Activated CD8-positive, alpha-beta T cell treated with anti-CD3 and anti-CD28 coated beads, Interleukin-2, amount 10 ng/mL, durations not matched to agents 7 days and 5 days (primary cell): ENCODE measurements at places on chromosomes 4 and X. TPM values are rescaled to one million over a fixed set of nuclear protein-coding genes. Genes with fewer than 3 reads are reported as not detected.
A peak's percentile ranks its signal among the peaks of the same experiment; 100 is the strongest.

DNA sequence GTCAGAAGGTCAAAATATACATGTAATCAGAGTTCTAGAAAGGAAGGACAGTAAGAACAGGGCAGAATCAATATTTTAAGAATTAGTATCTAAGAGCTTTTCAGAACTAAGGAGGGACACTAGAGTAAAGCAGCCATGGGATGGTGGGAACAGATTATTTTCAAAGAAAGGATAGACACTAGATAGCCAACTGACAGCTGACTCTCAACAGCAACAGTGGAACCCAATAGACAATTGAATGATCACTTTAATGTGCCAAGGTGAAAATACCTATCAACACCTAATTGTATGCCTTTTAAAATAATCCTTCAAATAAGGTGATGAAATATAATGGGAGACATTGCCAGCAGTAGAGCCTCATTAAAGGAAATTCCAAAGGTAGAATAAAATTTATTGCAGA, 26.5 kb upstream of the CCDC160 start:
- no peaks in the 10 kb centered on the region for H3K27me3 ChIP-seq
- H3K4me1 ChIP-seq, result no peaks in the 10 kb centered on the region
- DNase-seq, result no peak
- no peak overlapping the region for H3K4me3 ChIP-seq
- H3K36me3 ChIP-seq, result no peaks in the 10 kb centered on the region
- no peak overlapping the region for H3K27ac ChIP-seq

The SUPT20HL2 gene
- total RNA-seq, result not detected

- H3K27ac ChIP-seq, result no peak overlapping the region
- no peaks in the 10 kb centered on the region for H3K36me3 ChIP-seq
- no peaks in the 10 kb centered on the region for H3K4me1 ChIP-seq
- H3K4me3 ChIP-seq, result no peak overlapping the region
- peak; percentile 25 for DNase-seq
- H3K27me3 ChIP-seq, result no peaks in the 10 kb centered on the region
Observed at GRCh38 chr4:22434895-22435294, 81.0 kb downstream of the ADGRA3 start.

DNA sequence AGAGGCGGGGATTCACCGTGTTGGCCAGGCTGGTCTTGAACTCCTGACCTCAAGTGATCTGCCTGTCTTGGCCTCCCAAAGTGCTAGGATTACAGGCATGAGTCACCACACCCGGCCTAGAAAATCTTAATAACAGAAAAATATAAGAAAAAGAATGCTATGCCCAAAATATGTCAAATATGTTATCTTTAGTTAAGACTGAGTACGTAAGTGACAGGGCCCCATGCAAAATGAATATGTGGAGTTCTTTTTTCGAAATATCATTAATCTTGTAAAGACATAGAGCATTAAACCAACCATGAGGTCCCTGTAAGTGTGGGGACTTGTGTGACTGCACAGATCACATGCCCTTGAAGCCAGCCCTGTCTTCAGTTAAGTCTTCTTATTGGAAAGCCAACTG, 8.9 kb upstream of the ZNF518B start:
- H3K27me3 ChIP-seq, result peaks cover 33% of the 10 kb centered on the region
- DNase-seq, result no peak
- H3K36me3 ChIP-seq, result no peaks in the 10 kb centered on the region
- H3K4me3 ChIP-seq, result no peak overlapping the region
- H3K4me1 ChIP-seq, result peaks cover 7% of the 10 kb centered on the region

GRCh38 chrX:50805276-50805675, 8.7 kb downstream of the SHROOM4 start:
- H3K27me3 ChIP-seq, result peaks cover 2% of the 10 kb centered on the region
- H3K4me1 ChIP-seq, result no peaks in the 10 kb centered on the region
- no peak overlapping the region for H3K4me3 ChIP-seq
- no peak overlapping the region for H3K27ac ChIP-seq
- H3K36me3 ChIP-seq, result no peaks in the 10 kb centered on the region
- DNase-seq, result no peak

GRCh38 chr4:26458157-26458561, 32.1 kb downstream of the CCKAR start:
- peaks cover 20% of the 10 kb centered on the region for H3K4me1 ChIP-seq
- peak overlapping the region; percentile 34 for H3K4me3 ChIP-seq
- peak; percentile 42 for DNase-seq
- peak overlapping the region; percentile 53 for H3K27ac ChIP-seq
- no peaks in the 10 kb centered on the region for H3K36me3 ChIP-seq

- peaks cover 12% of the 10 kb centered on the region for H3K27me3 ChIP-seq
- no peak overlapping the region for H3K4me3 ChIP-seq
- H3K27ac ChIP-seq, result no peak overlapping the region
Observed at GRCh38 chrX:139192386-139192961, 338.1 kb upstream of the F9 start.

The CABS1 gene
- not detected for total RNA-seq

DNA sequence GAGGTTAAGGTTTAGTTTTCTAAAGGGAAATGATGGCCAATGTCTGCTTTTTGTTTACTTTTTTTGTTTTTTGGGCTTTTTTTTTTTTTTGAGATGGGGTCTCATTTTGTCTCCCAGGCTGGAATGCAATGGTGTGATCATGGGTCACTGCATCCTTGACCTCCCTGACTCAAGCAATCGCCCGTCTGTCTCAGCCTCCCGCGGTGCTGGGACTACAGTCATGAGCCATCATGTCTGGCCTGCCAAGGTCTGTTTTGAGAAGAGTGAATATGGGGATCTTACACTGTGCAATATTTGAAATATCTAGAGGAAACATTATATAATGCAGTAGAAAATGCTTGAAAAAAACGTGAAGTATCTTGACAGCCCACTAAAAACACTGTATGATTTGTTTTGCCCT, 162.5 kb downstream of the GASK1B start:
- DNase-seq, result no peak

DNA sequence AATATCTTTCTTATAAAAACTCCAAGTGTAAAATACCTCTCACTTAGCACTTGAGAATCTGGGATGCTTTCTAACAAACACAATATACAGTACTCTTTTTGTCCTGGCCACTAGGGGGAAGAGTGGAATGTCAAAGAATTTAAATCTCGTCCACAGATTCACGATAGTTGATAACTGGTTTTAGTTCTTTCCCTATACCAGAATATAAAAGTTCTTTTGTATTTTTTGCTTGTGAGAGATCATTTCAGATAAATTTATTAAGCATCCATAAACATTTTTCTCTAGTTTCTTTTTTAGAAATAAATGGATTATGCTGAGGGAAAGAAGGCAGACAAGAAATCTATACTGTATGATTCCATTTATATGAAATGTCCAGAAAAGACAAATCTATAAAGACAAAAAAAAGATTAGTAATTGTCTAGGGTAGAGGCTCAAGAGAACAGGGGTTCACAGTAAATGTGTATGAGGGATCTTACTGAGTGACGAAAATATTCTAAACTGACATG, 50.4 kb downstream of the MGARP start:
- DNase-seq, result no peak
- no peaks in the 10 kb centered on the region for H3K27me3 ChIP-seq
- no peak overlapping the region for H3K27ac ChIP-seq
- no peaks in the 10 kb centered on the region for H3K36me3 ChIP-seq
- H3K4me1 ChIP-seq, result peaks cover 2% of the 10 kb centered on the region
- H3K4me3 ChIP-seq, result no peak overlapping the region

GRCh38 chr4:80202190-80202711, 4.9 kb downstream of the PRDM8 start:
- peaks cover 29% of the 10 kb centered on the region for H3K27me3 ChIP-seq
- H3K36me3 ChIP-seq, result peaks cover 17% of the 10 kb centered on the region
- H3K4me1 ChIP-seq, result peaks cover 24% of the 10 kb centered on the region
- H3K27ac ChIP-seq, result peak overlapping the region; percentile 54

DNA sequence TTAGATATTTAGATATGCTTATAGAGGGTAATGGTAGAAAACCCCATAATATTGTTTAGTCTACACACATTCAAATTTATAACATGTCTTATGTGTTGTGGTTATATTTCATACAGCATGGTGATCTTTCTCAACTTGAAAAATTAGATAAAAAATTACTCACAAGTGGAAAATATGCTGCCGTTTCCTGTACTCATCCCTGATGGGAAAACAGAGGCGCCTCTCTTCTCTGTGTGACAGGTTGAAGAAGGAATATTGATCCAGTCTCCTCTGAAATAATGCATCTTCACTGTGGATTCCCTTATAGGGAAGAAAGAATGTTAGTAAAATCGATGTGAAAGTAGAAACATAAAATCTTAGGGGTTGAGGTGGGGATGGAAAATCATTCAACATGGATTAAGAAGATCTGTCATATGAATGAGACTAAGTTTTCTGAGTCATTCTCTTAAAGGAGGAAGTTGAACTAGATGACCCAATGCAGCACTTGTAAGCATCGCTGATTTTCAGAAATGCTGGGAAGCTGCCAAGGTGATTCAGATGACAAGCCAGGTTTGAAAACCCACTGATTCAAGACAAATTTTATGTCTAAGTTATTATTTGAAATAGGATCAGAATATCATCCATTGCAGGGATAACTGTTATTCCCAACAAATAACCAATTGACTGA, 70.7 kb downstream of the ANKRD50 start:
- no peaks in the 10 kb centered on the region for H3K36me3 ChIP-seq
- H3K4me1 ChIP-seq, result no peaks in the 10 kb centered on the region
- no peak overlapping the region for H3K4me3 ChIP-seq
- no peak for DNase-seq
- no peak overlapping the region for H3K27ac ChIP-seq
- no peaks in the 10 kb centered on the region for H3K27me3 ChIP-seq

- peak; percentile 75 for DNase-seq
- peaks cover 84% of the 10 kb centered on the region for H3K4me1 ChIP-seq
- peaks cover 73% of the 10 kb centered on the region for H3K36me3 ChIP-seq
- peak overlapping the region; percentile 90 for H3K27ac ChIP-seq
- no peaks in the 10 kb centered on the region for H3K27me3 ChIP-seq
Observed at GRCh38 chr4:184416913-184417734, 57.2 kb downstream of the IRF2 start.

DNA sequence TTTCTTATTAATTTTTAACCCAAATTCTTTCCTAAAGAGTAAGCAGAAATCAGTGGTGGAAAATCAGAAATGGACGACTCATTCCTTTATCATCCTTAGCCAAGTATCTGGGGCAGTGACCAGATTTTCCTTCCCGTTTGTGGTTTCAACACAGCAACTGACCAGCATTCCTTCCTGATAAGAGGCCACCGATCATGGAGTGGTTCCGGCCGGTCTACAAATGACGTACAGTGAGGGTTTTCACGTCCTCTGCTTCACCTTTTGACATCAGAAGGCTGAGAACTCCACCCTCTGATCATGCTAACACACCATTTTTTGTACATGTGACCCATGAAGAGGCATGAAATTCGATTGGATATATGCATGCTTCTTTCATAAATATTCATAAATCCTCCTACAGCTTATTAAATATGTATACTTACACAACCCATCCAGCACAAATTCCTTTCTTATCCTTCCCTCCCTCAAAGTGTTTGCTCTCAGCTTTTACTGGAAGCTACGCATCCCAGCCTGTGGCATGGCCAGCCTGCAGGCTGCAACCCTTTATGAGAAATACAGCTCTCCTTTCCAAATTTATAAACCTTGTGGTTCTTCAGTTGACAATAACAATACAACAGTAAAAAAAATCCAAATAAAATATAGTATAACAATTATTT, 173.0 kb upstream of the CASK start:
- H3K4me1 ChIP-seq, result peaks cover 13% of the 10 kb centered on the region
- no peaks in the 10 kb centered on the region for H3K27me3 ChIP-seq
- H3K4me3 ChIP-seq, result no peak overlapping the region
- no peak overlapping the region for H3K27ac ChIP-seq
- no peak for DNase-seq
- H3K36me3 ChIP-seq, result peaks cover 5% of the 10 kb centered on the region

DNA sequence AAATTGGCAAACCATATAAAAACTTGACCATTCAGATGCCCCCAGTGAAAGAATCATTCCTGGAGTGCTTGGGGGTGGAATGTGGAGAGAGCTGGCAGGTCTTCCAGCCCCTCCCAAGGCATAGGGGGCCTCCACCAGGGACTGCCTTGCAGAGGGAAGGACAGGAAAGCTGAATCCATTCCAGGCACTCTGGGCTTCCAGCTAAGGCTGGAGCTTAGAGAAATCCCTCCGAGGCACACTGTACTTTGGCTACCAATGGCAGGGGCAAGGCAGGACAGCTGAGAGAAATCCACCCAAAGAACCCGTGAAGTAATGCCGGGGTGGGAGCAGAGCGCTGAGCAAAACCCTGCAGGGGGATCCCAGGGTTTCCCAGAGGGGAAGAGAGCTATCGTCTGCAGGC, 4.0 kb downstream of the CENPU start:
- no peak for DNase-seq
- H3K4me3 ChIP-seq, result no peak overlapping the region
- no peak overlapping the region for H3K27ac ChIP-seq

DNA sequence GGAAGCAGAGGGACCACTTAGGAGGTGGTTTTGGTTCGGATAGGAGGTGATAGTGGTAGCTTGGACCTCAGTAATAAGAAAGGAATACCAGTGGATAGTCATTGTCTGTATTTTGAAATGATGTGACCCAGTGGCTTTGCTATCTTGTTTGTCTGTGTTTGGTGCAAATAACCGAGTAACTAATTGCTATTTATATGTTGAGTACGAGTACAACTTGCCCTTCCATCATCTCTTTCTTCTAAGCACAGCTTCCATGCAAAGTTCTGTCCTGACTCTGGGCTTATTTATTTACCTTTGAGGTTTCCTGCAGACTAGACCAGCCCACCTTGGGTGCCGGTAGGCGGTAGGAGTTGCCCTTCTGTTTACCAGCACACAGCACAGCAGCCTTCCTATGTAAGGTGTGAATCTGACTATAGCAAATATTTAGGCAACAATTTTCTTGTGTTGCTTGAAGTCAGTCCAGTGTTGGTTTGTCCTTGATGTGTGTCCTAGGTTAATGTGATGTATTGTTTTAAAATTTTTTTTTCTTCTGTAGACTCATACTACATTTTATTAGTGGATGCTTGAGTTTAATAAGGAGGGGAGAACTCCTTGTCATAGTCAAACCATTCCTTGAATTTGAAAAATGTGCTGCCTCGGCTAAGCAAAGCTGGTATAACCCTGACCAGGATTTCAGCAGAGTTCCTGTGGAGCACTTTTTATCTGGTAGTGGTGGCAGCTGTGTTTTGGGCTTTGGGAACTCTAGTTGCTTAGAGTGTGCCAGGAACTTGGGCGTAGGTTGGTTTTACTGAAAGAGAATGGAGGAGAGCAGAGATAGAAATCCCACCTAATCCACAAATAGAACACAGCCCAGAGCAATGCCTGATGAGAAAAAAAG, 21.9 kb downstream of the PTTG2 start:
- H3K4me3 ChIP-seq, result no peak overlapping the region
- peaks cover 3% of the 10 kb centered on the region for H3K36me3 ChIP-seq
- H3K27me3 ChIP-seq, result no peaks in the 10 kb centered on the region
- peaks cover 37% of the 10 kb centered on the region for H3K4me1 ChIP-seq

The GPR119 gene
- not detected for total RNA-seq

DNA sequence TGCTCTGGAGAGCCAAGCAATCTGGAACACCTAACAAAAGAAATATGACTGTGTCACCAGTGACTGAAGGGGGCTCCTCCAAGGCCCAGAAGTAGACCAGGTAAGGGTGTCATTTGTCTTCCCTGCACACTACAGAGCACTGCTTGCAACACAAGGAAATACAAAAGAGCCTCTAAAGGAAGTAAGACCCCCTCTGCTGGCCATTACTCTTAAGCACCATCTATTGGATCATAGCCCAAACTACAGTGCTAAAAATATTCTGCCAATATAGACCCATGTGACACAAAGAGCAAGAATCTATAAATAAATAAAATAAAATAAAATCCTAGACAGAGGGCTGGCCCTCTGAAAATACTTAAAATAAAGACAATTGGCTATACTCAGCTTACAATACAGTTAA, 528.7 kb downstream of the TMA16 start:
- H3K4me3 ChIP-seq, result no peak overlapping the region
- no peak for DNase-seq
- no peak overlapping the region for H3K27ac ChIP-seq
- H3K27me3 ChIP-seq, result no peaks in the 10 kb centered on the region
- no peaks in the 10 kb centered on the region for H3K4me1 ChIP-seq
